ENCODE measurements at places on chromosomes 6 and 20.
A peak's percentile ranks its signal among the peaks of the same experiment; 100 is the strongest.

- no peak for DNase-seq
Measured at GRCh38 chr6:148854992-148855391, 108.2 kb downstream of the UST start.

DNA sequence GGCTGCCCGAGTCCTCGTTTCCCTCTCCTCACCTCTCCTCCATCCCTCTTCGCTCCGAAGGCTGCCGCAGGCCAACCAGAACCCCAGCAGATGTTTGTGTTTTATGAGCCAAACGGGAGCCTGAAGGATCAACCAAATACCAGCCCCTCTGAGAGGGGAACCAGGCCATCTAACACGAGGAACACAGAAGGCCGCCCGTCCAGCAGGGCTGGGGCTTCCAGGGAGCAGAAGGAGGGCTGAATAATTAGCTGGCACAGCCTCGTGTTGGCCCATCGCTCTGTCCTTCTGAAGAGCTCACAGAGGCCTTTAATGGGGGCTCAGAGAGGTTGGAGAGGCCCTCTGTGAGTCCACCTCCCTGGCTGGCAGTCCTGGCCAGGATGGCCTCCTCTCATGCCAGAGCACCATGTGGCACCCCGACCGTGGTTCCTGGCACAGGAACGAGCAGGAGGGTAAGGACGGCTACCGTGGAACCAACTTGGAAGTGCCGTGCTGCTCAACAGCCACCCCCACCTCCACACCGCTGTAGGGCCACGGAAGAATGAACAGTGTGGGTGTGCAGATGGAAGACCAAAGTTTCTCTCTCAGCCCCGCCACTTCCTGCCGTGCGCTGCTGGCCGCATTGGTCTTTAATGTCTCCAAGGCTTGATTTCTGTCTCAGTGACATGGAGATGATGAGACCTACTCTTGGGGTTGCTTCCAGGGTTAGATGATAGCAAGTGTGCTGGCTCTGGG lies 155.2 kb downstream of the SCML4 start:
- no peak for DNase-seq

GRCh38 chr6:14933183-14933544 lies 312.7 kb upstream of the JARID2 start:
- no peak for DNase-seq

- DNase-seq: no peak
Measured at GRCh38 chr6:8525370-8525769, 90.0 kb upstream of the SLC35B3 start.

DNA sequence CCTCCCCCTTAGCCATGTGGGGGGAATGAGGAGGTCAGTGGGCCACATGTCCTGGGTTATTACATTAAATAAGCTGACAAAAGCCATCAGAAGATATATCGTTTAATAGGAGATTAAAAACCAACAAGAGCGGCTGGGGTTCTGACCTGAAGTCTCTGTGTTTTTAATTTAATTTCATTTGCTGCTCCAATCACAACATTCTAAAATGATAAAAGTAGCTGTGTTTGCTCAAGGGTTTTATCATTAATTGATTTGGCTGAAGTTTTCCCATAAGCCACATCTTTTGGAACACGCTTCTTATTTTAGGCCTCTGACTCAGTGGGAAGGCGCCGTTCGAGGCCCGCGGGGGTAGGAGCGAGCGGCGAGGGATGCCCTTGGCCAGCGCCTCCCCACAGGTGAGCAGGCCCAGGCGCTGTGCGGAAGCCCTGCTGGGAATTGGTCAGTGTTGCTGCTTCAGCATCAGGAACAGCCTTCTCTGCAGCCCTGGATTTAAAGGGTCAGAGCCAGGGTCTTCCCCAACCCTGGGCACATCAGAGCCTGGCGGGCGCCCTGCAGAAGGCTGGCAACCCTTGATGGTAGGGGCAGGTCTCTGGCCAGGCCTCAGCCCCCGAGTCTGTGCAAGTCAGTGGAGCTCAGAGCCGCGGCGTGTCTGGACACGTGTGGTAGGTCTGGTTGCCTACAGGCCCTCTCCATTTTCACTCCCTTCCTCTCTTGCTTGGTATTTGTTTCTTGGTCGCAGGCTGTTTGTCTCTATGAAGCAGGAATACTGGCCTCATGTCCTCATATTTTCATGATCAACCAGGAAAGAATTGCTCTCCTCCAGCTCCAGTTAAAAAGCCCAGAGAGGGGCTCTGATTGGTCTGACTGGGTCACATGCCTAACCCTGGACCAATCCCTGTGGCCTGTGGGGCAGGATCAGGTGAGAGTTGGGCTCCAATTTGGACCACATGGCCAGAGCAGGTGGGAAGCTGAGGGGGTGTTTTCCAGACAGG lies 30.9 kb upstream of the MLN start:
- no peak for DNase-seq

GRCh38 chr6:37115236-37115895 lies 54.6 kb upstream of the PIM1 start:
- DNase-seq: no peak

DNA sequence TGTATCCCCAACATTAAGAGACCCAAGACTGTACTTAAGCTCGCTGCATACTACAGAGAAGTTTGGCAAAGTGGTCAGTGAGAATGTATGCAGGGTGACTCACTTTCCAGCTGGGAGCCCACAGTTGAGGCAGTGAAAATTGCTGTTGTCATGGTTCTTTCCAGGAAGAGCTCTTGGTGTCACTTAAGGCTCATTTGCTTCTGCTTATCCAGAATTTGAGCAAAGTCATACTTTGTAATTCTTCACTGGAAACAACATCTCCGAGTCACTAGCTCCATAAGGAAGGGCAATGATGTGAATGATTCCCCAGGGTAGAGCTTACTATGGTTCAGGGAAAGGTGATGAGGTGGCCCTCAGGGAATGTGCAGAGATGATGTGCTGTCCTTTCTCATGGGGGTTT lies 65.4 kb upstream of the FBXL4 start:
- no peak for DNase-seq

- peak; percentile 17 for DNase-seq
Measured at GRCh38 chr6:159151266-159151855, 17.8 kb upstream of the FNDC1 start.

GRCh38 chr20:20741087-20742045 lies 28.9 kb upstream of the RALGAPA2 start:
- DNase-seq: no peak

DNA sequence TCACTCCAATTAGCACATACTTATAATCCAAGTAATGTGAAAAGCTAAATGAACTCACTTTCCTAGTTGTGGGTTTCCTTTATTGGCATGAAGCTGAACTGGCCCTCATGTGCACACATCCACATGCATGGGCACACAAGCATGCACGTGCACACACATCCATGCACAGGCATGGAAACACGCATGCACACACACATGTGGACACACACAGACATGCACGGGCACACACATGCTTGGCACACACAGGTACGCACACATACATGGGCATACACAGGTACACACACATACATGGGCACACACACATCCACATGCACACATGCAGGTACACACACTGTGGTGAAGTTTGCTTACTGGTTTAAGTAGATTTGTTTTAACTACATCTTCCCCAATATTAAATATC lies 23.8 kb downstream of the SYNDIG1 start:
- DNase-seq: no peak

- no peak for DNase-seq
Measured at GRCh38 chr20:33796263-33796906, 14.8 kb upstream of the CHMP4B start.

DNA sequence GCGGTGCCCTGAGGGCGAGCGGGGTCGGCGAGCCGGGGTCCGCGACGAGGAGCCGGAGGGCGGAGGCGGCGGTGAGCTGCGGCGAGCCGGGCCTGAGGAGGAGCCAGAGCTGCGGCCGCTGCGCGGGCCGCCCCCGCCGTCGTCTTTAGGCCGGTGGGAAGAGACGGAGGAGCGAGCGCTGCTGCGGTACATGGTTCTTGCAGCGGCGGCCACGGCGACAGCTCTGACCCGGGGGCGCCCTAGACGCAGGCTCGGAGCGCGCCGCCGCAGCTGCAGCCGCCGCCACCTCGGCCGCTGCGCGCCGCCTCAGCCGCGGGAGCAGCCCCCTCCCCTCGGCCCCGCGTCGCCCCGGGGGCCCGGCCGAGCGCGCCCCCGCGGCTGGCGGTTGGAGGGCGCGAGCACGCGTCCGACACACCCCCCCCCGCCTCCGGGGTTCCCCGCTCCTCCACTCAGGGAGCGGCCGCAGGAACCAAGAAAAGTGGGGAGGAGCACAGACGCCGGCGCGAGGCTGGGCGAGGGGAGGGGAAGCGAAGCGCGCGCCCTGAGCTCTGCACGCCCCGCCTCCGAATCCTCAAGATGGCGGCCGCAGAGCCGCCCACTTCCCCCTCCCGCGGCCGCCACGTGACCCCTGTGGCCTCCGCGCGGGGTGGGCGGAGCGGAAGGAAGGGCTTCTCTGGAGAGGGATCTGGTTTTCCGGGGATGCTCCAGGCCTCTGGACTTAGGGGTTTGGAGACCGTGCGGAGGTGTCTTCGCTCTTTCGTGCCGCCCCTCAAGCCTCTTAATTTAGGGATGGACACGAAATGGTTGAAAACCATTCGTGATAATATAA lies at the start of gene ZNF318:
ZNF318 (minus strand) TSS at position 474 of the 829 bp plus-strand sequence; CDS start at position 192, 282 bp downstream.
- DNase-seq: peak; percentile 75

All from keratinocyte (primary cell).